ENCODE measurements at places on chromosomes 6 and 20.

- DNase-seq, result no peak
These were observed 876.1 kb upstream of the ADGRB3 start for GRCh38 chr6:67759001-67759400.

DNA sequence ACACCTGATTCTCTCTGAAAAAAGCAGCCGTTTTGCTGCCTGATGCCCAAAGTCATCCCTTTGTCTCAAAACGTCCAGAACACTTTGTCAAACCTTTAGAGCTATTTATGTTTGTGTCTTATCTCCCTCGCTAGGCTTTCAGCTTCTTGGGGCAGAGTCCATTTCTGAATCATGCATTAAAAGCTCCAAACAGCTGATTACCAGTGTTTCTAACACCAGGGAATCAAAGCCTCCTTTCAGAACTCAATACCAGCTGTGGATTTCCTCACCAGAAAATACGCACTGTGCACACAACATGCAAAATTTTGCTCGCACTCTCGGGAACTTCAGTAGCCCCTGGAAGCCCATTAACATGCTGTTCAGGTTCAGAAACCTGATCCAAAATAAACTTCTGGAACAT lies 333.3 kb downstream of the HACE1 start:
- no peak for DNase-seq

GRCh38 chr6:4941782-4942672 lies 61.8 kb downstream of the RPP40 start:
- DNase-seq, result peak; percentile 20

GRCh38 chr20:40101560-40101959 lies 587.5 kb downstream of the MAFB start:
- DNase-seq, result no peak

GRCh38 chr6:137848672-137849071 lies 18.4 kb upstream of the TNFAIP3 start:
- no peak for DNase-seq

GRCh38 chr6:45946352-45946751 lies 69.3 kb downstream of the CLIC5 start:
- DNase-seq, result no peak

DNA sequence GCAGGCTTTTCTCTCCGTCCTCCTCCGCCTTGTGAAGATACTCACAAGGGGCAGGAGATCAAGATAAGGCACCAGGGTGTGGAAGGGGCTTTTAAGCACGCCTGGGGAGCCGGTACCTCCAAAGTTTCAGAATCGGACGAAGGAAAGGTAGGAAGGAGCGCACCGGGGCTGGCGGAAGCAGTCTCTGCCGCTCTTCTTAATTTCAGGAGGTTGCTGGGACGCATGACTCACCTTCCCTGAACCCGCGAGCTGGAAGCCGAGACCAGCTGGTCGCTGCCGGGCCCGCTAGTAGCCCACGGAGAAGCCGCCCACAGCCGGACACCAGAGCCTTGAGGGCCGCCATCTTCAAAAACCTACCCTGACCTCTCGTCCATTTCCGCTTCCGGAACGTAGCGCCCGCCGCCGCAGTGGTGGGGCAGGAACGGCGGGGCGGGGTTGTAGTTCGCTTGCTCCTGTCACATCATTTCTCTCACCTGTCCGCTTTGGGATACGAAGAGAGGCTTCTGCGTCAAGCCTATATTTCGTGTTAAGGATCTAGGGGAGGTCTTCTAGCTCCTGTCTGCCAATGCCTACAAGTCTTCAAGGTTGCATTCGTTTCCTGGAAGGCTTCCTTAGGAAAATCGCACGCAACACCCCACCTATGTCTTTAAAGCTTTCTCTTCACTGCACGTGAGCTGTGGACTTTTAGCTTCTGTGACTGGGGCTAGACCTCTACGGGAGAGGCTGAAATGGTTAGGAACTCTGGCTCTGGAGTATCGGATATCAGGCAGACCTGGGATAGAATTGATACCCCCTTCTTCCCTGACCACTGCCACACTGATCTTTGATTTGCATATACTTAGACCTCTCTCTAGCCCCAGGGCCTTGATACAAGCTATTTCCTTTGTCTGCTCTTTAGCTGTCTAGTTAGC lies at the start of gene MRPS18A:
Gene MRPS18A (minus strand): TSS at position 355 of the 911 bp plus-strand sequence. CDS start 12 bp downstream, at position 343.
- peak; percentile 81 for DNase-seq

DNA sequence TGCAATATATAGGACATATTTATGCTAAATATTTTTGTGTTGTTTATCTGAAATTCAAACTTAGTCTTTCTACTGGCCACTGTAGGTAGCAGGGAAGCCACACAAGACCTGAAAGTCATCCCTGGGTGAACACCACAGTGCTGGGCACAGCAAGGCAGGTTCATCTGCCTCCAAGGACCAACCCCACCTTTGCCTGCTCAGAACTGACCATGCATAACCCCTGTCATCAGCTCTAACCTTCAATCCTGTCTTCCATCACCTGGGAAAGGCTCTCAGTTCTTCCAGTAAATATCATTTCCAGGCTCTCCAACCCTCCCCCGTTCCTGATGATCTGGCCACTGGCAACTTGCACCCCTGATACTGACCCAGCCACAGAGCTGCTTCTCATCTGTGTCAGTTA lies 32.7 kb upstream of the CST7 start:
- DNase-seq, result no peak

GRCh38 chr6:119960036-119960435 lies 610.5 kb upstream of the MAN1A1 start:
- DNase-seq, result no peak

- no peak for DNase-seq
These were observed 25.9 kb upstream of the MYT1 start for GRCh38 chr20:64138276-64138815.

- DNase-seq, result no peak
These were observed 112.8 kb upstream of the TSHZ2 start for GRCh38 chr20:52859156-52859876.

DNA sequence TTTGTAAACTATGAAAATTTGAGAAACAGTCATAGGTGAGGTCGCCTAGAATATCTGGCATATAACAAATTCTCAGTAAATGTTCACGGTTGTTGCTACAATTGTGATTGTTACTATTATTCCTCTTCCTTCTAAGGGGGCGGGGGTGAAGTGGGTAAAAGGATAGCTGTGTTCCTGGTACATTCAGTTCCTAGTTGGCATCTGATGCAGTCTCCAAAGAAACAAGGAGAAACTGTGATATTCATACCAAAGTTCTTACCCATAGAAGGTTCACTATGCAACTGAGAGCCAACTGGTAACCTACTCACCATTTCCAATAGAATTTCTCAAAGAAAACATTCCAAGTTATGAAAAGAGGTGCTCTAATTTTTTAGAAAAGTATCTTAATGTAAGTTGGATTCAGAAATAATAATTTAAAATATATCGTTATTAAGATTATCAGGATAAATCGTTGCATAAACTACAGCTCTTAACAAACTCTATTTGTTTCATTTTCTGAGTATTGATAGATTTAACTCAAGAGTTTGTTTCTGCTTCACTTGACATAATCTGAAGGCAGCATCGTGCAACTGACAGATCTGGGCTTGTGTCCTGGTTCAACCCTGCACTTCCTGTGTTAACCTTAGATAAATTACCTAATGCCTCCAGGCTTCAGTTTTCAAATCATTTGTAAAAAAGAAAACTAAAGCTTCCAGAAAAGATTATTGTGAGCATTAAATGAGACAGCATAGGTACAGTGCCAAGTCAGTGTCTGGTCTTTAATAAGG lies 13.3 kb upstream of the MAP7 start:
- DNase-seq, result no peak

DNA sequence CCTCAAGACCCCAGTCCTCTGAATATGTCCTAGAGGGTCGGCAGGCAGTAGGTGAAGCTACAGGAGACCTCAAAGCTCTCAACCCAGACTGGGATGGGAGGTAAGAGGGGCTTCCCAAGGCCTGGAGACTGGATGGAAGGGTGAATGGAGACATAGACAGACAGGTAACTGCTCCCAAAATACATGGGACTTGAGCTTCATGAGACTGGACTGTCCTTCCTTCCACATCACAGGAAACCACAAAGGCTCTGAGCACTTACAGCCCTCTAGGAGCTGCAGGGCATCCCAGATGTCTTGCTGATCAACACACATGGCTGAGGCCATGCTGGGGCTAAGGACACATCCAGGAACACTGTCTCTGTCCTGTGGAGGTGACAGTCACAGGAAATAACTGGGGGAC lies 11.6 kb downstream of the HSPA12B start:
- DNase-seq, result no peak

- no peak for DNase-seq
These were observed 30.4 kb downstream of the ZDHHC14 start for GRCh38 chr6:157411368-157411767.

- no peak for DNase-seq
These were observed 541.7 kb upstream of the BTBD3 start for GRCh38 chr20:11375966-11376365.

- no peak for DNase-seq
These were observed 8.1 kb upstream of the RRBP1 start for GRCh38 chr20:17690144-17690543.

DNA sequence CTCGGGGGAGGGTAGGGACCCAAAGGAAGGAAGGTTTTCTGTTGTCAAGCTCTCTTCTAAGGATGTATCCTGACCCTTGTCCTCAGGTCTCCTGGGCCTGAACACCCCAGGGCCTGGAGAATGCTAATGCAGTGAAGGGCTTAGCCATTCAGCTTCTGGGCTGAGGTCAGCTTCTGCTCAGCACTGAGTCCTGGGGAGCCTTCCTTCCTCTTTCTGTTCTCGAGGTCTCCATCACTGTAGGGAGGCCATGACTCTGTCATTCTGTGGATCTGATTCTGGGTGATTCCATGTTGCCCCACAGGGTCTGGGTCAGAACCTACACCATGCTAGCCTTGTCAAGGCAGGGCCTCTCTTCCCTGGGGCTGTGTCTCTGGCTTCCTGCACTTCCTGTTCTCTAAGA lies 712.7 kb downstream of the DHX35 start:
- no peak for DNase-seq
